ENCODE measurements at places on chromosomes 11 and 22. TPM values are rescaled to one million over a fixed set of nuclear protein-coding genes. Genes with fewer than 3 reads are reported as not detected.

Gene INSC
- 0.19 TPM for total RNA-seq

- DNase-seq: peak; percentile 79
These were observed 3.7 kb downstream of the MAFF start for GRCh38 chr22:38205261-38206128.

- DNase-seq: peak; percentile 38
These were observed 2.0 kb upstream of the NLRX1 start for GRCh38 chr11:119166368-119167076.

DNA sequence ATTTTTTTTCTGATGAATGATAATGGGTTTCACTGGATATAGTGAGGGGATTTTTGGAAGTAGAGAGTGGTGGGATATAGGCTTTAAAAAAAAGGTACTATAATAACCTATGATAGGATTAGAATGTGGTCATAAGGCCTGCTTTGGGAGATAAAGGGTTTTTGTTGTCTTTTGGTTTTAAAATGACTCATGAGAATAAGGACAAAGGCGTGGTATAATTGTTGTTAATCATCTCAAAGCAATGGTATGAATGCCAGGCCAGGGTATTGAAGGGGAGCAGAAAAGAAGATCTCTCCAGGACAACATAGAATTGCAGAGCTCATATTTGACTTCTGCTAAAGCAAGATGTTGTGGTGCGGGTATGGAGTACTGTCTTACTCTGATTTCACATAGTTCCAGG lies 579.4 kb downstream of the JRKL start:
- DNase-seq: no peak

Gene MN1
- total RNA-seq: 0.13 TPM

Gene BEST1
- total RNA-seq: 0.74 TPM

Gene CST6
- total RNA-seq: 0.83 TPM

DNA sequence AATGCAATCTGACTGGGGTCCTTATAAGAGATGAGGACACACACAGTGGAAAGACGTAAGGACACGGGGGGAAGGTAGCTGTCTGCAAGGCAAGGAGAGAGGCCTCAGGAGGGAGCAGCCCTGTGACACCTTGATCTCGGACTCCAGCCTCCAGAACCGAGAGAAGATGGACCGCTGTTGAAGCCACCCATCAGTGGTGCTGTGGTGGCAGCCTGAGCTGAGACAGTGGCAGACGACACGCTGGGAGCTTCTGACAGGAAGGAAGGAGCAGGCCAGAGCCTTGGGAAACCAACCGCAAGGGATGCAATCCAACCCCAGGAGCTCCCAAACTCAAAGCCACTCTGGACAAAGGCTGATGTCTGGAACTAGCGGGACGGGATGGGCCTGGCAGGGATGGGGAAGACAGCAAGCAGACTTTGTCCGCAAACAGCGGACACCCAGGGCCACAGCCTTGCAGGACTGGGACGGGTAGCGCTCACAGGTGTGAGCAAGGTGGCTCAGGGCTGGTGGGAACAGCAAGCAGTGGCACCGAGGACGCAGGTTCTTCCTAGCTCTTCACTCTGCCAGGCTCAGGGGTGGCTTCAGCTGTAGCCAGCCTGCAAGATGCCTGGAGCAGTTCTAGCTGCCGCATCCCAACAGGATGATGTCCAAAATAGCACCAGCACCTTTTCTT lies 10.9 kb downstream of the LTO1 start:
- DNase-seq: no peak

- DNase-seq: no peak
These were observed 96.9 kb upstream of the ANO1 start for GRCh38 chr11:69981119-69981784.

- DNase-seq: peak; percentile 88
These were observed 1.8 kb downstream of the CDC42EP2 start for GRCh38 chr11:65316227-65317024.

Measured in HFFc6 (cell line).